ENCODE measurements at places on chromosomes 2 and 18. TPM values are rescaled to one million over a fixed set of nuclear protein-coding genes. Genes with fewer than 3 reads are reported as not detected.
A peak's percentile ranks its signal among the peaks of the same experiment; 100 is the strongest.

- DNase-seq = no peak
Observed at GRCh38 chr2:88827821-88828220, 136.3 kb downstream of the RPIA start.

AQP12A gene
- polyA plus RNA-seq = 0.30 TPM

DNA sequence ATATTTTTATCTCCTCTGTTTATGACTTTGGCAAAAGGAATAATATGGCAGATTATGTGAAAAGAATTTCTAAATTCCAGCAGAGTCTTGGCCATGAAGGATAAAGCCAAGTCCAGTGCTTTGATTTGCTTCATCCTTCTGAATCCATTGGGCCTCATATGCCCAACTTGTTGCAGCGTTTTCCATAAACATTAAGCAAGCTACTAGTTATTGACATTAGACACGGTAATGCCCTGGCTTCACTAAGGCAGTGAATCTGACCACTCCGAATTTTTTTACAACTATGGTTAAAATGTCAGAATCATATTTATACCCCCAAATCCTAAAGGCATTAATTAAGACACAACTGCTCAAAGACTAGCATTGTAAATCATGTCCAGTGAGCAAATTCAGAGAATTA is 79.8 kb downstream of the MAPRE2 start:
- no peak for DNase-seq

GRCh38 chr2:191126386-191127085 is 24.3 kb downstream of the STAT4 start:
- peak; percentile 4 for DNase-seq

DNA sequence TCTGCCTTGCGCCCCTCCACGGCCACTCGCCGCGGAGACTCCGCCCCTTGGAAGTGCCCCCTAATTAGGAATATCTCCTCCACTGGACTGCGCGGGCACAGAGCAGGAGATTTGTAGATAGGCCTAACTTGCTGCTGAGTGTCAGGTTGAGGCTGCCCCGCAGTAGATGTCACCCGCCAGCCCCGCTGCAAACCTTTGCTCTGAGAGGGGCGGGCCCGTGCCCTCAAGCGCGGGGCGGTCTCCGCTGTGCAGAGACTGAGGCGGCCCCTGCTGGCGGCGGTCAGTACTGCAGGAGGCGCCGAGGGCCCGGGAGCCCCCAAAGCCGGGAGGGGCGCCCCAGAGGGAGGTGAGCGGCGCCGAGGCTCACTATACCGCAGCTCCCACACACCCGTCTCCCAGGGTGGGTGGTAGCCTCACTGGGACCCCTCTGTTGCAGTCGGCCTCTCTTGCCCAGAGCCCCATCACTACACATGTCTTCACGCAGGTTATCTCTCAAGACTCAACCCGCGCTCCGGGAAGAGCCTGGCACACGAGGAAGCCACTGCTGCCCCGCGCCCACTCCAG is 2.9 kb upstream of the NEURL3 start:
- no peak for DNase-seq

GPBAR1 gene
- polyA plus RNA-seq = 2.2 TPM

GRCh38 chr2:80700961-80701360 is 396.4 kb upstream of the LRRTM1 start:
- no peak for DNase-seq

FAM136A gene
- polyA plus RNA-seq = 77.4 TPM

- DNase-seq = no peak
Observed at GRCh38 chr2:28406276-28407096, 13.8 kb downstream of the FOSL2 start.

GRCh38 chr2:156590085-156590739 is 154.0 kb downstream of the GPD2 start:
- DNase-seq = no peak

FBLN7 gene
- 13.2 TPM for polyA plus RNA-seq

DNA sequence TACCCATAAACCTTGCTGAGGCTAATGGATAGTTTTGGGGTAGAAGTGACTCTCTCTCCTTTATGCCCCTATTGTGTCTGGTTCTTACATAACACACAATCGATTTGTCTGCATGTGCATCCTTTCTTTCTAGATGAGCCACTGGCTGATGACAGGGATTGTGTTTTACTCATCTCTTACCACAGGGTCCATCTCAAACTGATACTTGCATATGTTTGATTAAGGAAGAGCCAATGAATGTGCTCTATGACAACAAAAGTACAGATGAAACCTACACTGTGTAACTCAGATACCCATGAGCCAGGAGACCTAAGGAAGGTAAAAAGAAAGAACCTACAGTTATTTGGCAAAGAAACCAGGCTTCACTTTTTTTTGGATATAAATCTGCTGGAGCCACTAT is 13.2 kb upstream of the BZW1 start:
- DNase-seq = no peak

DNA sequence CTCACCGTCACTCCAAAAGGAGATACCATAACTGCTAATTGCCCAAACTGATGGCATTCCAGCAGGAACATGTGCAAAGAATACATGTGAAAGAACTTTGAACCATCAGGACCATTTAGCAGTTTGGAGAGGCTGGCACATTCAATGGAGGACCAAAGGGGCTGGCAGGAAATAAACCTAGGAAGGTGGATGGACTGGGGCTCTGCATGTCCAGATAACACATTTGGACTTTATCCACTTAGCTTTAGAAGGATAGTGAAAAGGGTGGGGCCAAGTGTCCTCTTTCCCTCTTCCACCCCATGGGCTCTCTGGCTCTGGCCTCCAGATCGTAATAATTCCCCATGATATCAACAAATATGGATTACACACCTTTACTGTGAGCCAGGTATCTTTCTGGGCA is 80.0 kb upstream of the STPG4 start:
- DNase-seq = no peak

GRCh38 chr2:30139131-30139870 is 7.5 kb upstream of the YPEL5 start:
- DNase-seq = no peak

DNA sequence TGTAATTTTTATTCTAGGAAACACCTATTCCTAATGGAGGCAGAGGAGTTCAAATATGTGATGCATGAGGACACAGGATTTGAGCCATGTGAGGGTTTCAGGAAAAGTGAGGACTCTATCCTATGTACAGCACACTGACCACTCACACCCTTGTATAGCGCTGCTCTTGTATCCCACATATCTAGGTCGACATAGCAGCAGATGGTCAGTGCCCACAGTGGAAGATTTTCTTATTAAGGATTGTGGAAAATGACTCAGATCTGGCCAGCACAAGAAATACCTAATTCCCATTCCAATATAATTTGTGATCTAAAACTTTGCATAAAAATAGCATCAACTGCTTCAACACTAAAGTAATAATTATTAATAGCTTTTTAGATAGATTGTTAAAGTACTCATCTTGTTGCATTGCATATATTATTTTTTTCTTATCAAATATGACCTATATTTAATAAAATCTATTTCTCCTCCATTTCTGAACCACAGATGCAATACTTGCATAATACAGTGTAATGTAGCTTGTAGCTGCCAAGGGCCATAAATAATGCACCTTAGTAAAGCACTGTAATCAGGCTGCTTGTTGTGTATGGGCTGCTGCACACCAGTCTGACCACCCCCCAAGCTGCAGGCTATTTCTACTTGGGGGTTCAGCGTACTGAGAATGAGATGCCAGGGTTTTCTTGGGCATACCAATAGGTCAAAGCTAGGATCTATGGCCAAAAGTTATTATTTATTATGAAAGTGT is 442.2 kb upstream of the CWC22 start:
- DNase-seq = no peak

DNA sequence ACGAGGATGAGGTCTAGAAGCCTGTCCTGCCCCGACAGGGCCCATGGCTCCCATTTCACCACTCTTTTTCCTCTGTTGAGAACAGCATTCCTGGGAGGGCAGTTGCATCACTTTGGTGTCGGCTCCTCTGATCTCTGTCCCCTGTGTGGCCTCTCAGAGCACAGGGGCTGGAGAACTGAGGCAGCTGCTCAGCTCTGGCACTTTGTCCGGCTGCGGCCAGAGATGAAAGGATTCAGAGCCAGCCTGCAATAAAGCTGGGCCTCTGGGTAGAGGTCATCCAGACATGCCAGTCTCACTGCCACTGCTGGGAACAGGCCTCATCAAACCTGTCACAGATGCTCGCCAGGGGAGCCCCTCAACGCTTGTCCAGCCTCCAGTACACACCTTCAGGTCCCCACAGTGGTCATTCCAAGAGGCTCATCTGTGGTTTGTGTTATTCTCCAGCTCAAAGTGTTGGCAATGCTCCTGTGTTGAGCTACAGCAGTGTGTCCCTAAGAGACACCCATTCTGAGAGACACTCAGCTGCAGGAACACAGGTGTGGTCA is 13.1 kb upstream of the ROCK2 start:
- DNase-seq = no peak

DNA sequence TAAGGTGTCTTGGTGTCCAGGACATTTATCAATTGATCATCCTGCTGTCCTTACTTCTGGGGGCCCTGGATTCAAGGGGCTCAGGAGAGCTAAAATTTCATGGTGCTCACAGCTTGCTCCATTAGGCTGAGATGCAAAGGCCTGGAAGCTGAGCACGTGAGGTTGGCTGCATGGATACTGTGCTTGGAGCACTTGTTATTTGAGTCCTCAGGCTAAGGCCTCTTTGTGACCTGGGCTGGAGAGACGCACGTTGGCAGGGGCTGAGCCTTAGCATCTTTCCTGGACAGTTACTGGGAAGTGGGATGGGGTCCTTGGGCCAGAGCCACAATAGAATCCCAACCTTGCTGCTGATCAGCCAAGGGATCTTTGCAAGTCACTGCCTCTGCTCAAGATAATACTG is 151.2 kb upstream of the HS6ST1 start:
- no peak for DNase-seq

DNA sequence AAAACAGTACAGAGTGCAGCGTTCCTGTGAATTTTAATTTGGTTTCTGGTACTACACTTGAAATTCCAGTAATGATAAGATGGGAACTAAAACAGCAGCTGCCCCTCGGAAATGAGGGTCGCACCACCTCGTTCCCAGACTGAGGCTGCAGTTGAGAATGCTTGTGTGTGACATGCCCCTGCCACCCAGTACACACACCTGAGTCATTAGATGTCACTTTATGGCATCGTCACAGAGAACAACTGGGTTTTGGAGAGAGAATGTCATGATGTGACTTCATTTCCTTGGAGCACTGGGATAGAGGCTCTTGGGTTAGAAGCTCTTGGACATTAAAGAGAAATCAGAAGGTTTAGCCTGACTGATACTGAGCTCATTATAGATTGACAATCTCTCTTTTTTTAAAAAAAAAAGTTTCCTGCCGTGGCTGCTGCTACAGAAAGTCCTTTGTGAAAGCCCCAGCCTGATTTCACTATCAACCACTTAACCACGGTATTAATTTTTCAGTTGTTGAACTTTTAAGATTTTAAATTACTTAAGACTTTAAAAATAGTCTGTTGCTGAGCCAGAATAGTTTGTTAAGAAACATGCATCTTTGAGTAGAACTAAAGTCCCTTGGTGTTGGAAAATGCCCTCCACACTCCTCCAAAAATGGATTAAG is 24.5 kb downstream of the BCL2L11 start:
- DNase-seq = no peak

C2orf80 gene
- 0.32 TPM for polyA plus RNA-seq

GALNT13 gene
- polyA plus RNA-seq = 2.0 TPM

ANKRD30BL gene
- polyA plus RNA-seq = 1.2 TPM

KCNS3 gene
- polyA plus RNA-seq = 6.5 TPM
